ENCODE measurements at places on chromosomes 5 and 9. TPM values are rescaled to one million over a fixed set of nuclear protein-coding genes. Genes with fewer than 3 reads are reported as not detected.
A peak's percentile ranks its signal among the peaks of the same experiment; 100 is the strongest.

The GABRA6 gene
- total RNA-seq: not detected

The ZNF618 gene
- total RNA-seq: 31.5 TPM

The LAMC3 gene
- 39.5 TPM for total RNA-seq

The PCDHGB2 gene
- 5.2 TPM for total RNA-seq

DNA sequence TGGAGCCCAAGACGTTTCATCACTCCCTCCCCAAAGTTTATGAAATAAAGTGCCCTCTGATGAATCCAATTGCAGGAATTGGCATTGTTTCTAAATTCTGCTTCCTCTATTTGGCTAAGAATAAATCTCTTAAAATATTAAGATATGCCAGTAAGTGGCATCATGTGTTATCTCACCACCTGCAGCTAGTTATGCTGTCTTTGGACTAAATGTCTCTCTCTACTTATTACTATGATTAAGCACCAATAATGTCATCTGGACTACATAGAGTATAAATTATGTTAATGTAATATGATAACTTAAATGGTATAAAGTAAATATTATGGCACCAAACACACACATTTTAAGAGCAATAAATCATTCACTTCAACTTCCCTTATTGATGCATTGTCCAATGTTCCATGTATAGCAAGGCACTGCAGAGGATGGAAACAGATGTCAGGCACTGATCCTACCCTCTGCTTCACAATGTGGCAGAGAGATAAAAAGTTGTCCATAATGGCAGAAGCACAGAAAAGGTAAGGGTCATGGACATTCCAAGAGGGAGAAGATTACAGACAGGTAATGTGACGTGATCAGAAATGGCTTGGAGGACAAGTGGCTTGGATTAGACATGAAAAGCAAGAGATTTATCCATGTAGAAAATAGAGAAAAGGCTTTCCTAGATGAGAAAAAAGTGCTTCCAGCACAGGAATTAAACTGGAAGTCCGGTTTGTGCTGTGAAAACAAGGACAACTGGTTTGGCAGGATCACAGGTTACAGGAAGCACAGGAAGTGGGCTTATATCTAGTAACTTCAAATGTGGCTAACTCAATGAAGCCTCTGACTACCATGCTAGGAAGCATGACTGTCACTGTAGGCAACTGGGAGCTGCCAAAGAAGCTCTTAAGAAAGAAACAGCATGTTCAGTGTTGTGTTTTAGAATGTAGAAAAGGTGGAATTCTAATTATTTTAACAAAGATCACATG is 26.7 kb downstream of the MARCHF11 start:
- peaks cover 20% of the 10 kb centered on the region for H3K36me3 ChIP-seq
- no peaks in the 10 kb centered on the region for H3K27me3 ChIP-seq
- DNase-seq: no peak
- no peak overlapping the region for H3K27ac ChIP-seq

DNA sequence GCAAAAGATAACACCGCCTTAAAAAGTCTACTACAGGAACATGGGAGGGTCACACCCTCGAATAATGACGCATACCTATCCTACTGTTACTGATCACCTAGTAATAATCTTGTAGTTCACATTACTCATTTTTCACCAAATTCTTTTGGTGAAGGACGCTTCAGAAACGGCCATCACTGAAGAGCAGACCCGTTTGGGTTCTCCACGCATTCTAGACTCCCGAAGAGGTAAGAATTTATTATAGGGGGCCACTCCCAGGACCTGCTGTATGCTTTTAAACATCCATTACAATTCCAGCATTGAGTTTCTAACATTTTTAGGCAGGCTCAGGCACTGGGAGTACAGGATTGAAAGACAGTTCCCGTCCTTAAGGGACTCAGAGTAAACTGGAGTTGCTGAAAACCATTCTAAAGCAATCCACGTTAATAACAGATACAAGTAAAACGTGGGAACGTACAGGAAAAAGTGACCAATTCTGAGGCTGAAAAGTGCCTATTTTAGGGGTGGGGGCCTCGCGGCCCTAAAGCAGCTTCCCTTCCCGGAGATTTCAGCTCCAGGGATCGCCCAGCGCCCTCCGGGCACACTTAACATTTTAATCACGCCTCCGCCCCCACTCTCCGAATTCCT is at the start of gene FER:
Gene FER, plus strand, starts transcription at position 124 of the 627 bp plus-strand sequence. CDS start 50,286 bp downstream, outside the sequence.
- H3K4me3 ChIP-seq: peak within 1 kb of the TSS; percentile 96
- H3K4me1 ChIP-seq: no peaks in the 10 kb centered on the region
- H3K27me3 ChIP-seq: no peaks in the 10 kb centered on the region
- H3K36me3 ChIP-seq: no peaks in the 10 kb centered on the region

GRCh38 chr5:82673057-82673809 is 395.1 kb upstream of the RPS23 start:
- no peaks in the 10 kb centered on the region for H3K36me3 ChIP-seq
- no peak overlapping the region for H3K4me3 ChIP-seq
- no peak overlapping the region for H3K27ac ChIP-seq
- DNase-seq: no peak
- no peaks in the 10 kb centered on the region for H3K4me1 ChIP-seq

GRCh38 chr9:83434254-83434653 is 103.9 kb downstream of the FRMD3 start:
- no peaks in the 10 kb centered on the region for H3K36me3 ChIP-seq
- DNase-seq: no peak
- no peaks in the 10 kb centered on the region for H3K4me1 ChIP-seq
- H3K4me3 ChIP-seq: no peak overlapping the region
- H3K27ac ChIP-seq: no peak overlapping the region
- no peaks in the 10 kb centered on the region for H3K27me3 ChIP-seq

GRCh38 chr5:150612905-150613670 is 27.4 kb upstream of the SYNPO start:
- no peaks in the 10 kb centered on the region for H3K36me3 ChIP-seq
- no peak overlapping the region for H3K27ac ChIP-seq
- H3K27me3 ChIP-seq: no peaks in the 10 kb centered on the region
- H3K4me1 ChIP-seq: peaks cover 18% of the 10 kb centered on the region
- H3K4me3 ChIP-seq: no peak overlapping the region
